Aorta (tissue), 5 donors: ENCODE measurements at places on chromosomes 7 and 10. TPM values are rescaled to one million over a fixed set of nuclear protein-coding genes. Genes with fewer than 3 reads are reported as not detected.

DNA sequence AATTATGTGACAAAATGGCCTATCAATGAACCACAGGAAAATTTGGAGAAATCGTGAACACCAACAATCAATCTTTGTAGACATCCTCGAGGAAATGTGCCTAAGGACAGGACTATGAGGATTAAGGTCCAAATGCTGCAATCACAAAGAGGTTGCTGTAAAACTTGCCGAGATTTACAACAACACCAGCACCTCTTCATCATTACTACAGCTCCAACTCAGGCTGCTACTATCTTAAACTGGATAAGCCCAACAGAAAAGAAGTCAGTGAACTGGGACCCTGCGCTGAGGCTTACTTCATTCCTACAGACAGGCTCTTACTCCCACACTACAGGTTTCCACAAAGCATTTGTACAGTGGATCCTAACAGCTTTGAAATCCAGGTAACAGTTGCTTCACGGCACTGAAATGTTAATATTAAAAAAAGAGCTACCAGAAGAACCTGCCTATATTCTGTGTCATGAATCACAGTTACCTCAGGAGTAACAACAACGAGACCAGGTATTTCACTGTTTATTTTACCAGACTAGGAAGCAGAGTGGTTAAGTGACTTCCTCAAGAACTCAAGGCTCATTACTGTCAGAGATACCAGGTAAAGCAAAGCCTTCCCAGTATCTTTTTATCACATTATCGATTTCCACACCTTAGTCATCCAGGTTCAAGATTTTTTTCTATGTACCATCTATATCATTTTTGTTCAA is 23.9 kb downstream of the CACUL1 start:
- DNase-seq, result no peak

DNA sequence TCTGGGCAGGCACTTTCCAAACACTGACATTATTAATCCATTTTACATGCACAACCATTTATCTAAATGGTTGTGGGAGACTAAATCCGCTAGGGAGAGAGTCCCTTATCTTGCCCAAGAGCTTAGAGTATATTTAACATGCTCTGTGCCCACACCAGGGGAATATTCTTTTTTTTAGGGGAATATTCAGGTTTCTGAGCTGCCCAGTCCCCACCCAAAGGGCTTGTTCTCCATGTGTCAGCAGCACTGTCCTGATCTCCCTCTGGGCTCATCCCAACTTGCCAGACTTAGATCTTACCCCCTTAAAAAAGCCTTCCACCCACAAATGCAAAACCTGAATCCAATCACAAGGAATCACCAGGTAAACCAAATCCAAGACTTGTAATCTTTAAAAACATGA is 132.1 kb downstream of the ATXN7L1 start:
- DNase-seq, result no peak

NEBL gene
- total RNA-seq, result 4.3 TPM

TWIST1 gene
- 8.5 TPM for total RNA-seq

TEX47 gene
- total RNA-seq, result not detected

PTPRN2 gene
- 1.4 TPM for total RNA-seq

- DNase-seq, result no peak
Measured at GRCh38 chr7:36037121-36037662, 115.9 kb upstream of the EEPD1 start.

GRCh38 chr10:49633327-49634068 is 19.7 kb downstream of the CHAT start:
- peak; percentile 12 for DNase-seq

DNA sequence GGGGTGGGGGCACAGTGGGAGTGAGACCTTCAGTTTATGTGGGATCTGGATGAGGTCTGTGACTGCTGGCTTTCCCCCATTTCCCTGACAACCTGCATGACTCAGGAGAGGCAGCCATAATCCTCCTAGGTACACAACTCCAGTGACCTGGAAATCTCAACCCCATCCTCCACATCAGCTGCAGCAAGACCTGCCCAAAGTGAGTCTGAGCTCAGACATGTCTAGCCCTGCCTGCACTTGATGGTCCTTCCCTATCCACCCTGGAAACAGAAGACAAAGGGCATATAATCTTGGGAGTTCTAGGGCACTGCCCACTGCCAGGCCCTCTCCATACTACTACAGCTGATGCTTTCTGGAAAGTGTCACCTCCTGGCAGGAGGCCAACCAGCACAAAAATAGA is 75.6 kb downstream of the GRM8 start:
- DNase-seq, result no peak

GRCh38 chr7:155884225-155885166 is 72.2 kb upstream of the SHH start:
- no peak for DNase-seq

DNA sequence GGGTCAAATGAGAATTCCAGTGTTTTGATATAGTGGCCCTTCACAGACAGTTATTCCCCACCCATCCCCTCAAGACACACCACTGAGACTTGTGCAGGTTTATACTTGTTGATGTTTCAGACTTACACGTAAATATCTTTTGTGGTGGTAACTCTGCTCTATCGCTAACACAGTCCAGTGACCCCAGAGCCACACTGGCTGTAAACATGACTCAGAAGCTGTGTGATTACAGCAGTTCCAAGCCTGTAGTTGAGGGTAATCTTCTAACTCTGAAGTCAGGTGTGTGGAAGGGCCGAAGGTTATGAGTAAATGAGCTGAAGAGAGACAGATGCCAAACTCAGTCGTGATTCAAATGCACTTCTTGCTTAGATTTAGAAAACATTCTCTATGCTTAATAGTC is 19.4 kb downstream of the NOBOX start:
- DNase-seq, result no peak

LIPJ gene
- total RNA-seq, result not detected

DNA sequence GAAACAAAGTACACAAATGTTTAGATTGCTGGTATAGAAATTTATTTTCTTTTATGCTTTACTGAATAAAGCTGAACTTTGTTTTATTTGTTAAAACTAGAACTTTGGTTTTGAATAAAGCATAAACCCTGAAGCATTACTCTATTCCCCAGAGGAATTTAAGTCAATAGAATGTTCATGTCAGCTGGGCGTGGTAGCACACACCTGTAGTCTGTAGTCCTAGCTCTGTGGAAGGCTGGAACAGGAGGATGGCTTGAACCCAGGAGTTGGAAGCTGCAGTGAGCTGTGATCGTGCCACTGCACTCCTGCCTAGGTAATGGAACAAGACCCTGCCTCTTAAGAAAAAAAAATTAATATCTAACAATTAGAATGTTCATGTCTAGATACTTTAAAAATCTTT is 139.0 kb upstream of the ASAH2 start:
- DNase-seq, result no peak

DNA sequence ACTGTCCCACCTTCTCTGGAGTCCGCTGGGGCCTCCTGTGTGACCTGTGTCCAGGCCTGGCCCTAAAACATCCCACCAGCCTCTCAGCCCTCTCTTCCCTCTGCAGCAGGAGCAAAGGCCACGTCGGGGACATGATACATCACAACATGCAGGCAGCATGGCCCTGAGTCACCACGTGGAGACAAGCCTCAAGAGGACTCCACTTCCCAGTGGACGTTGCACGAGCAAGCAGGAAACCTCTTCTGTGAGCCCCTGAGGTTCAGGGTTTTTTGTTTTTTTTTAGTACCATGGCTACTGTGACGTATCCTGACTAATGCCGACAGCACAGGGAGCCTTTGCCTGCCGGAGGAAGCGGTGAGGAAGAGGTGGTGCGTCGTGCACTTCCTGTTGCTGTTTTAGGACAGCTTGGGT is 165.9 kb downstream of the DNAJB6 start:
- peak; percentile 70 for DNase-seq

- no peak for DNase-seq
Measured at GRCh38 chr10:88389456-88389855, 193.7 kb downstream of the RNLS start.

DNA sequence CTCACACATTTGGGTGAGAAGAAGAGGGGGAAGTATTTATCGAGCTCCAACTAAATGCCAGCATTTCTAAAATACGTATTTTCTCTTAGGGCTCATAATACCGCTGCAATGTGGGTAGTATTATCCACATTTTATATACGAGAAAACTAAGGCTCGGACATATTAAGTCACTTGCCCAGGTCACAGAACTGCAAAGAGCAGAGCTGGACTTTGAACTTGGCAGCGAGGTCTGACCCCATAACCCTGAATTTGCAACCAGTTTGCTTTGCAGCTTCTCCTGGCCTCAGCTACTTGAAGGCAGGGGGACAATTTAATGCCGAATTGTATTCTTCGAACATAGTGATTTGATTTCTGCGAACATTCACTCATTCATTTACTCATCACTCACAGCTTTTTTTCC is 7.2 kb downstream of the ABLIM1 start:
- DNase-seq, result no peak

ITPRID1 gene
- total RNA-seq, result not detected

DNA sequence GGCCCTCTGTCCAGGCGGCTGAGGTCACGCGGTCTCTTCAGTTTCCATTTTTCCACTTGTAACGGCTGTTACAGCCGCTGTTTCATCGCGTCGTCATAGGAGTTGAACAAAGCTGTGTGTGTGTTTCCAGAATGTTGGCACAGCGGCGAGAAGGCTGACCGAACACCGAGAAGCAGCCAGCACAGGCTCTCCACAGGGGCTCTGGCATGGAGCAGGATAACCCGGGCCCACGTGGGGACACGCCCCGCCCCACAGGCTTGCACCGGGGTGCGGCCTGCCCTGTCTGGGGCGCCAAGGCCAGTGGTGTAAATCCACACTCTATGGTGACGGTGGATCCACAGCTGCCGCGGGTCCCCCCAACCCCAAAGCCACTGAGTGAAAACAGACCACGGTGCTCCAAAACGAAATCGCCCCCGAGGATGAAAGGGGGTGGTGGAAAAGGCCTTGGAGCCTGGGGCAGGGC is 448.2 kb downstream of the DNAJB6 start:
- no peak for DNase-seq

PLEKHS1 gene
- 0.21 TPM for total RNA-seq

WIPF3 gene
- 2.1 TPM for total RNA-seq
